ENCODE measurements at places on chromosomes 11 and 22. TPM values are rescaled to one million over a fixed set of nuclear protein-coding genes. Genes with fewer than 3 reads are reported as not detected.

- no peak overlapping the region for H3K4me3 ChIP-seq
- H3K36me3 ChIP-seq = peaks cover 14% of the 10 kb centered on the region
- no peak overlapping the region for H3K27ac ChIP-seq
- no peak for DNase-seq
- H3K27me3 ChIP-seq = no peaks in the 10 kb centered on the region
Measured at GRCh38 chr22:47057916-47058585, 295.6 kb downstream of the TBC1D22A start.

DNA sequence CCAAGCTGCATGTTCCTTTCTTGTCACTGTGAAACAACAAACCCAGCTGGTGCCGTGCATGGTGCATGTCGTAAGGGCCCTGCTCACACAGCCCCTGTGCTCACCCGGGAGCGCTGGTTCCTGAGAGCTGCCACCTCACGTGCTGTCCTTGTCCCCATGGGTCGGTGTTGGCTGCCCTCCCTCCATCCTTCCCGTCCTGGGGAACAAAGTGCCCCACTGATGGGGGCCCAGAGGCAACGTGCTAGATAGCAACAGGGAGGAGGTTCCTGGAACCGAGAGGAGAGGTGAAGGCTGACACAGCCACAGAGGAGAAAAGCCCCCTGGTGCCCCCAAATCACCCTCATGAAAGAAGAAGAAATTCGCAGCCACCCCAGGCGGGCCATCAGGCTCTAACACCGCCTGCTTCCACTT, 56.6 kb upstream of the SLC22A12 start:
- no peak for DNase-seq
- H3K4me1 ChIP-seq = no peaks in the 10 kb centered on the region
- no peak overlapping the region for H3K4me3 ChIP-seq
- H3K27ac ChIP-seq = no peak overlapping the region
- H3K36me3 ChIP-seq = no peaks in the 10 kb centered on the region

DNA sequence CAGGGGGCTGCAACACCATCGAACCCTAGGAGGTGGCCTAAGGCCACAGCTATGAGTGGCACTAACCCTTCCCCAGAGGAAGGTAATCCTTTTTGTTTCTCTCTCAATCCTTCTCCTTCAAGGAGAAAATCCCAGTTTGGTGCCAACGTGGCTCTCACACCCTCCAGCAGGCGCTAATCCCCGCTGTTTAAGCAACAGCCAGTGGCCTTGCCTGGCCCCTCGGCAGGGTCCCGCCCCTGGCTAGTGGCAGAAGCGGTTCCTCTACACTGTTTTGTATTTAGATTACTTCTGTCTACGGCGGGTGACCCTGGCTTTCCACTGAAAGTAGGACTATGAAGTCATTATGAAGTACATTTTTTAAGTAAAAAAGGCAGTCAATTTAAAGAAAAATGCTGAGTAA, 15.5 kb downstream of the GNAZ start:
- H3K4me1 ChIP-seq = peaks cover 9% of the 10 kb centered on the region
- DNase-seq = no peak
- no peaks in the 10 kb centered on the region for H3K27me3 ChIP-seq

- H3K27ac ChIP-seq = peak overlapping the region; percentile 34
- peaks cover 4% of the 10 kb centered on the region for H3K36me3 ChIP-seq
- peaks cover 62% of the 10 kb centered on the region for H3K4me1 ChIP-seq
- peaks cover 6% of the 10 kb centered on the region for H3K27me3 ChIP-seq
- H3K4me3 ChIP-seq = peak overlapping the region; percentile 85
- DNase-seq = peak; percentile 92
Measured at GRCh38 chr11:3160252-3161031, 4.7 kb downstream of the OSBPL5 start.

PTDSS2 gene
- 33.6 TPM for total RNA-seq

DNA sequence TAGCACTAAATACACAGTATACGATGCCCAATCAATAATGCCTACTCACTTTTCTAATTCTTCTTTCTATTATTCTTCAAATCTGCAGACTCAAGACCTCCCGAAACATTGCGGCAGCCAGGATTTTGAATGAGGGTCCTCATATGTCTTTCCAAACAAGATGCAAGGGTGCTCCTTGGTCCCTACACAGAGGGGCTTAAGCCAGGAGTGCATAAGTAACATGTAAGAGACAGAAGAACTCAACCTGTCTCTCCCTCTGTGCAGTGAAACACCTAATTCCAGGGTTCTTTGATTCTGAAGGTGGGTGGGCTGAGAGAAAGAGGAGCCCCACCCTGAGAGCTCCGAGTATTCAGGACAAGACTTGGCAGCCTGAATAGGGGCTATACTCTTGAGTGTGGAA, 117.6 kb downstream of the ZNF280B start:
- H3K4me1 ChIP-seq = no peaks in the 10 kb centered on the region
- no peak overlapping the region for H3K27ac ChIP-seq
- peak; percentile 20 for DNase-seq
- no peak overlapping the region for H3K4me3 ChIP-seq
- H3K27me3 ChIP-seq = peaks cover 61% of the 10 kb centered on the region

DNA sequence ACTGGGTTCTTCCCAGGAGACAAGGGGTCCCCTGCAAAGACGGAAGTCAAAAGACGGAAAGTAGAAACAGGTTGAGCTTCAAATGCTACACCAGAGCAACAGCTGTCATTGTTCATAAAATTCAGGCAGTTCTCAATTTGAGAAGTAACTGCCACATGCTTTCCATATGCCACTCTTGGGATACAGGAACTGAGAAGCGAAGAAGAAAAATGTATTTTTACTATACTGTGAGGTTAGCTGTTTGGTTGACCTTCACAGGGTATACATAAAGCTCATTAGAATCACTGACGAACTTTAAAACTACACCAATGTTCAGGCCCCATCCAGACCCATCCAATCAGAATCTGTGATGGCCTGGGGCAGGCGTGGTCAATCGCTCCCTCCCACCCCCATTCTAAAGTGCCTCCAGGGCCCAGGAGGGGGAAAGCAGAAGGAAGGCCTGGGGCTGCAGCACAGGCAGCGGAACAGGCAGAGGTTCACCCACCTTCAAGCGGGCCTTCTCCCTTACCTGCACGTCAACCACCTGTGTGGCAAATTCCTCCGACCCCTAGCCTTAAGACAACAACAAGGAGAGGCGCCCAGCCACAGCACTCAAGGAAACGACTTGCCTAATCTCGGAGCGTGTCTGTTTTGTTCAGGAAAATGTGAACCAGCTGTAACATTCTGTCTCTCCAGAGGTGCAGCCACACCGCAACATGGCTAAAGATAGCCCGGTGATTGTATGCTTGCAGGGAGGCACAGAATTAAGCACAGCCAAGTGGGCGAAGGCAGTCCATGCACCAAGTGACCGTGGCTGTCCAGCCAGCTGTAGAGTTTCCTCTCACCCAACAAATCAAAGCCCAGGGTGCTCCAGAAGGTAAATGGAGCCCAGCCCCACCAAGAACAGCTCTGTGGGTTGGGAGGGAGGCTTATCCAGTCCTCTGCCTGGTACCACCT, 82.6 kb downstream of the MICAL3 start:
- H3K36me3 ChIP-seq = peaks cover 3% of the 10 kb centered on the region
- H3K4me3 ChIP-seq = no peak overlapping the region
- H3K27ac ChIP-seq = no peak overlapping the region

TSKU gene
- 32.8 TPM for total RNA-seq

DNA sequence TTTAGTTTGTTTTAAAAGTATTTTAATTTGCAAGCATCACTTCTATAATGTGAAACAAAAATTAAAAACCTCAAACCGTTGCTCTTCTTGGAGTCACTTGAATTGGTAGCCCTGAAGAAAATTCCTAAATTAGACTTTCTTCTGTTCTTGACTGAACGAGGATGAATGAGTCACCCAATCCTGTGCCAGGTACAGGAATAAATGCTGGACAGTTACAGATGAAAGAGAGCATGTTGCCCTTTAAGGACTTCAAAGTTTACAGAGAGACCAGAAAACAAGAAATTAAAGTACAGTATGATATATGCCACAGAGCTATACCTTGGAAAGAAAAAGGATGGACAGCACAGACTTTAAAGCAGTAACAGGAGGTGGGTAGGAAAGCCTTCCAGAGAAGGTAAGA, 41.3 kb upstream of the CXCR5 start:
- no peak overlapping the region for H3K27ac ChIP-seq
- peaks cover 4% of the 10 kb centered on the region for H3K4me1 ChIP-seq
- no peak for DNase-seq

GRCh38 chr22:41996826-41997225, 1.8 kb upstream of the WBP2NL start:
- H3K27ac ChIP-seq = no peak overlapping the region
- H3K4me1 ChIP-seq = no peaks in the 10 kb centered on the region

ASCL2 gene
- total RNA-seq = 5.6 TPM

DNA sequence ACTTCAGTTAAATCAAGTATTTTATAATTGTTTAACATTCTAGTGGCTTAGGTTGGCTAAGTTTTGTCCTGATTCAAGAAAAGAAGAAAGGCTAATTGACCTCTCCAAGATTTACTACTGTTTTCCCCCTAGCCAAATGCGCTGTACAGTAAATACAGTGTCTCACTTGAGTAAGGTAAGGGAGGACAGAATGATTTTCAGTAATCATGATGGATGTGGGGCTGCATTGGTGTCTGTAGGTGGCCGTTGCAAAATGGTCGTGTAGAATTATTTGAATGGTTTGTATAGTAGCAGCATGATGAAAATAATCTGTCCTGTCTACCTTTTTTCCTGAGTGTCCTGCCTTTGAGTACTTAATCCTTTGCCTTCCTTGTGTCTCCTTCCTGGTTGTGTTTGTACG, 4.6 kb downstream of the CECR2 start:
- no peaks in the 10 kb centered on the region for H3K36me3 ChIP-seq
- H3K4me3 ChIP-seq = no peak overlapping the region
- H3K27ac ChIP-seq = no peak overlapping the region
- no peak for DNase-seq
- peaks cover 7% of the 10 kb centered on the region for H3K27me3 ChIP-seq

DNA sequence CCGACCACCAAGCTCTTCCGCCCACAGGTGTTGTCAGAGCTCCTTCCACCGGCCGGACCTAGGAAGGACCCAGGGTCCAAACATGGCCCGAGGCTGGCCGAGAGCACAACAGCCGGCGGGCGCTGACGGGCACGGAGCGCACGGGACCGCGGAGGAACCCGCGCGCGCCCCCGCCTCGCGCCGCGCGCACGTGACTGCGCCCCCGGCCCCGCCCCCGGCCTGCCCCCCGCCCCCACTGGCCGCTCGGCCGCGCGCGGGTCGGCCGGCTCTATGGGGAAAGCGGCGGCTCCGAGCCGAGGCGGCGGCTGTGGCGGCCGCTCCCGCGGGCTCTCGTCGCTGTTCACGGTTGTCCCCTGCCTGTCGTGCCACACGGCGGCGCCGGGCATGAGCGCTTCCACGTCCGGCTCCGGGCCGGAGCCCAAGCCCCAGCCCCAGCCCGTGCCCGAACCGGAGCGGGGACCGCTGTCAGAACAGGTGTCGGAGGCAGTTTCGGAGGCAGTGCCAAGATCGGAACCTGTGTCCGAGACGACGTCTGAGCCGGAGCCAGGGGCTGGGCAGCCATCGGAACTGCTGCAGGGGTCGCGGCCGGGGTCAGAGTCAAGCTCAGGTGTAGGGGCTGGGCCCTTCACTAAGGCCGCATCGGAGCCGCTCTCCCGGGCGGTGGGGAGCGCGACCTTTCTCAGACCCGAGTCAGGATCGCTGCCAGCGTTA, at the start of gene OSBP2:
Gene OSBP2 (plus strand): TSS at position 235 of the 711 bp plus-strand sequence. CDS start 36 bp downstream, at position 271.
- peak within 1 kb of the TSS; percentile 91 for H3K4me3 ChIP-seq
- peak; percentile 76 for DNase-seq
- H3K27me3 ChIP-seq = peaks cover 17% of the 10 kb centered on the region
- no peaks in the 10 kb centered on the region for H3K36me3 ChIP-seq

ADM2 gene
- 10.2 TPM for total RNA-seq

FAU gene
- total RNA-seq = 795 TPM

DNA sequence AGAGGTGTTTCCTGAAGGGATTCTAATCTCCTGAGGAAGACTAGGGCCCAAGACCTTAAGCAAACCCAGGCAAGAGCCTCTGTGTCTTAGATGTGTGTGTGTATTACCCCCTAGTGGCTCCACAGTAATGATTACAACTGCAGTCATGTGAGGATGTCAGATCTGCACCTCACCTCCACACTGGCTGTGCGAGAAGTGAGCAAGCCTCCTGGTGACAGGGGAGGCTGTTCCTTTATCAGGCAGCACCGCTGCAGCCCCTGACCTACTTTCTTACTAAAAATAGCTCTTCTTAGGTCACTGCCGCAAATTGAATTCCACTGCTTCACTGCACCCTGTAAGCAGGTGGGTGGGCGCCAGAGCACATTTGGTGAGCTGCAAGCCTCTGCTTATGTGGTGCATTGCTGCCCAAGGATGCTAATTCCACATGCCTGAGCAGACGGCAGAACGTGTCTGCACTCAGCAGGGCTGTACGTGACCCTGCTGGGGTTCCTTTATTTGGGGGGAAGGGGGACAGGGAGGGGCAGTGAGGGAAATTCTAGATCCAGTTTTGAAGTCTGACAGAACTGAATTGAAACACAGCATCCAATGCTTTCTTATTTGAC, 112.4 kb downstream of the KCNC1 start:
- DNase-seq = no peak
- H3K27me3 ChIP-seq = no peaks in the 10 kb centered on the region
- H3K36me3 ChIP-seq = no peaks in the 10 kb centered on the region
- no peak overlapping the region for H3K4me3 ChIP-seq
- no peak overlapping the region for H3K27ac ChIP-seq

GVQW3 gene
- total RNA-seq = 9.9 TPM

SPI1 gene
- not detected for total RNA-seq

DNA sequence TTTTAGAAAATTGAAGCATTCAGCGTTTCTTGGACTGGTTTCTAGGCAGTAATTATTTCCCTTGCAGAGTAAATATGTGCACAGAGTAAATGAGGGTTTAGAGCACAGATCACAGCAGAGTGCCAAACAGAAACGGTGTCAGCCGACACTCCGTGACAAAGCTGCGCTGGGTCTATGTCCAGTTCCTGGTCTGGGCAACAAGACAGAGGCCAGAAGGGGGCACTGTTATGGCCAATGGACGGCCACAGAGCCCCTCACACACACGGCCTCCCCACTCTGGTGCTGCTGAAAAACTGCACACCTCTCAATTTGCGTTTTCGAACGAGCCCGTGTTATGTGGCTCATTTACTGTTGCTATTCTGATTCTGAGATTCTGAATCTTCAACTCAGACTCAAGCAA, 180.7 kb downstream of the MPPED1 start:
- H3K4me1 ChIP-seq = no peaks in the 10 kb centered on the region
- H3K27ac ChIP-seq = no peak overlapping the region
- H3K27me3 ChIP-seq = no peaks in the 10 kb centered on the region
- DNase-seq = no peak

KDELR3 gene
- 24.2 TPM for total RNA-seq

GRCh38 chr22:46433318-46433717, 97.8 kb downstream of the TRMU start:
- H3K27me3 ChIP-seq = no peaks in the 10 kb centered on the region
- peaks cover 5% of the 10 kb centered on the region for H3K4me1 ChIP-seq
- H3K4me3 ChIP-seq = no peak overlapping the region
- no peak overlapping the region for H3K27ac ChIP-seq
- no peak for DNase-seq

GRCh38 chr11:61092280-61092766, 10.0 kb upstream of the CD5 start:
- no peak overlapping the region for H3K27ac ChIP-seq
- no peaks in the 10 kb centered on the region for H3K27me3 ChIP-seq
- no peak for DNase-seq
- H3K36me3 ChIP-seq = no peaks in the 10 kb centered on the region

All from type B pancreatic cell (in vitro differentiated cells).